ENCODE measurements at places on chromosomes 7 and 10.

DNA sequence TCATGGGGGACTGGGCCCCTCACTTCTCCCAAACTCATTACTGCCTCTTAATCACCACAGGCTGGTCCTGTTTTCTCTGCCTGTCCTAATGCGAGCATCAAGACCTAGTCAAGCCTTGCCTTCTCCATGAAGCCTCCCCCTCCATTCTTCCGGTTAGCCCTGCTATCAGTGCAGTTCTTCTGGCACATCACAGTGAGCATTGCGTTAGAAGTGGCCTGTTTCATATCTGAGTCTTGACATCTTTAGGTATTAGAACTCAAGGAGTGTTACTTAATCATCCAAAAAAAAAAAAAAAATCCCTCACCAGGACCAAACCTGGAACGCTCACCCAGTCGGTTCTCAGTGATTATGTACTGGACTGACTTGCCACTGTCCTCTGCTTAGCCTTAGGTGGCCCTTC lies 17.4 kb downstream of the SNX10 start:
- no peak for DNase-seq

DNA sequence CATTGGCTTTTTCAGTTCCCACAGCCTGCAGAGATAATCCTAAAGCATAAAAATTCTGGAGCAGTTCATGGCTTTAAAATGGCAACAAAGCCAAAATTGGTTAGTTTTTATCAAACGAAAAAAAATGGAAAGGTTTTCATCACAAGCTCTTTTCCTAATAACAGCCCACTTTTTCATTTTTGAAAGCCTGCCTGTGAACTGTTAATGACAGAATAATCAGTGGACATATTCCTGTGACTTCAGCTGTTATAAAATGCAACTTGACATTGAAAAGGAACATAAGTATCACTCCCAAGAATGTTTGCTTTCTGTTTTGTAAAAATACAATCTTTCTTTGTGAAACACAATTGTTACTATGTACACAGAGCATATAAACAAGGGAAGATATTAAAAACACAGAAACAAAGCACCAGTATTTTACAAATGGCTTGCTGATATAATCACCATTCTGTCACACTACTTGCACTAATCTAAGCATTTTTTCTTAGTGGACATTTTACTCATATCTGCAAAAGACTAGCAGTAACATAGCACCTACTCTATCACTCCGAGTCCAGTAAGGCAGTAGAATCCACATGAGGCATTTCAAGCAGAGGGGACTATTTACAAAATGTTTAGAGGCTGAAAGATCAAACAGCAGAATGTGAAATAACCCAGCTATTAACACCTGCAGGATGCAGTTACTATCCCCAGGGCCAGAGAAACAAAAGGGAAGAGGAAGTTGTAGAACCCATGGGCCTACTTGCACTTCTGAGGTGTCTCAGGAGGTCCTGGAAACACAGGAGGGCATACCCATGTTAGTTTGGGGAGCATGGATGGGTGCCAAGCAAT lies 26.4 kb downstream of the MACC1 start:
- DNase-seq, result no peak

- peak; percentile 26 for DNase-seq
Measured at GRCh38 chr10:16545116-16545736, 23.5 kb upstream of the C1QL3 start.

- DNase-seq, result no peak
Measured at GRCh38 chr7:130486954-130487436, 4.9 kb upstream of the MEST start.

DNA sequence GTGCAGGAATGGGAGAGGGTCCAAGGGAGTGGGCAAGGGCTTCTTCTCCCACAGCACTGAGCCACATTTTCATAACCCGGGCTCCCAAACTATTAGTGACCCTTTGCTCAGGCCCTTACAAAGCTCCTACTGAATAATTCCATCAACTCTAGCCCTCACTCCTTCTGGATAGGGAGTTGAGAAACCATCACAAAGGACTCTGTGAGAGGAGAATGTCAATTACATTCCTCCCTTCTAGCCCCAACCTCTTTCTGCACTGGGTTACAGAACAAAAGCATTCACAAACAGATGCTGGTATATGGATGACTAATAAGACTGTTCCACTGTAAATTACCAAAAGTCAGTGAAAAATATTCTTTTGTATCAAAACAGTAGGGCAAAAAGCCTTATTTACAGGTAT lies 203.7 kb downstream of the SORCS1 start:
- DNase-seq, result no peak

DNA sequence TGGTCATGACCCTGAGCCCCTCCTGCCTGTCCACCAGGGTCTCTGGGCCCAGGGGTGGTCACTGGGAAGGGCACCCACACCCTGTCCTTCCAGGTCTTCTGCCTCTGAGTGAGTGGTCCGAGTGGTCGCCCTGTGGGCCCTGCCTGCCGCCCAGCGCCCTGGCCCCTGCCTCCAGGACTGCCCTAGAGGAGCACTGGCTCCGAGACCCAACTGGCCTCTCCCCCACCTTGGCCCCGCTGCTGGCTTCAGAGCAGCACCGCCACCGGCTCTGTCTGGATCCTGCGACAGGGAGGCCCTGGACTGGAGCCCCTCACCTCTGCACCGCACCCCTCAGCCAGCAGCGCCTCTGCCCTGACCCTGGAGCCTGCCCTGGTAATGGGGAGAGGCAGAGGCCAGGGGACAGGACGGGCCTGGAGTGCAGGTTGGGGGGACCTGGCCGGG lies 13.9 kb upstream of the ZNF862 start:
- no peak for DNase-seq

- peak; percentile 98 for DNase-seq
Measured at GRCh38 chr10:126062131-126063032, 166.0 kb downstream of the FANK1 start.

DNA sequence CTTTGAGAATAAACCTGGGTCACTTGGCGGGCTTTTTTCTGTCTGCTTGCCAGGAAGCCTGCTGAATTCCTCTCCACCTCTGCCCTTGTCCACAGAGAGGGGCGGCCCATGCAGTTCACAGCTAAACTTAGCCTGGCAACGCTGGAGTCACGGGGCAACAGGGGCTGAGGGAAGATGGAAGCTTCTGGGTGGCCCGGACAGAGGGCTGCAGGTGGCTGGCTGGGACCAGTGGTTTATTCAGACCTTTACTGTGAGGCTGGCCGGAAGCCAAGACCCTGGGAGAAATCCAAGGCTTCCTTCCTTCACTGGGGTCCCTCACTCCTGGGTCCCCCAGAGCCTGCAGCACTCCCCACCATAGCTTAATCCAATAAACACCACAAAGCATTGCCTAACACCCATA lies 17.0 kb downstream of the ITPRIP start:
- DNase-seq, result no peak

Measured in EL (cell line).